ENCODE measurements at places on chromosomes 3 and 15.

DNA sequence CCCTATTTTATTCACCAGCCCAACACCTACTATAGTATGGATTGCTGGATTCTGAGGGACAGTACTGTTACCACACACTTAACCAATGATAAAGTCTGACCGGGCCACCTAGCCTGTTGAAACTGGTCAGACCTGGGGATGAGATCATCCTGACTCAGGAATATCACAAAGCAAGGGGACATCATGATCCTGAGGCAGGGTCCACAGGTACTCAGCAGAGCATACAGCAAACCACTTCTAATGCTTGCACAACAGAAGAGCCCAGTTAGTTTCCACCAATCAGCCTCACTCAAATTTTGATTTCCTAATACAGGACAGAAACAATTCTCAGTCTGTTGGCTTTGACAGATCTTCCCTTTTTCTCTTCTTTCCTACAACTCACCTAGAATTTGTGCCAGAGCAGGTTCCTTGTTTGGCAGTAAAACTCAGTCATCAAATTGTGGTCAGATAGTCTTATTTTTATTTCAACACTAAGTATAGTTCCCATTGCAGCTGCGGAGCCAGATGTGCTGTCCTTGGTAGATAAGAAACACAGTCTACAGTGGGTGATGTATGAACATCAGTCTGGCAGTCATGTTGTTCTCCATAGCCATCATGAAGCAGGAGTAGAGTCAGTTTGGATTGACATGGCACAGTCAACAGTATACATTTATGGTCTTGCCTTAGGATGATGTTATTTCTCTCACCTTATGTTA is 90.1 kb upstream of the PRR23C start:
- DNase-seq, result no peak

DNA sequence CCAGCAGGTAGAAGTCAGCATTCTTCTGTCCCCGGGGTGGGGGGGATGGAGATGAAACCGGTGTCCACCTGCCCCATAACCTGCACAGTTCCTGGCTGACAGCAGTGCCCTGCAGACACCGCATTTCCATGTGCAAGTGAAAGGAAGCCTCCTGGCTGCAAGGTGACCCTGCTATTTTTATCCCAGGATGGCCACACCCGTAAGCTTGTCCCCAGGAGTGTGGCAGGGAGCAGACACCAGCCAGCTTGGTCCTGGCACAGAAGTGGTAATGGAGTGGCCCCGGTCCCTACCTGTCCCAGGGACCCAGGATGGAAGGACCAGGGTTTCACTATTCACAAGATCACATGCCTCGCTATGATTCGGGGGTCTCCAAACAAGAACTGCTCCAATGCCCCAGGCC is 85.3 kb upstream of the RPL32 start:
- DNase-seq, result no peak

DNA sequence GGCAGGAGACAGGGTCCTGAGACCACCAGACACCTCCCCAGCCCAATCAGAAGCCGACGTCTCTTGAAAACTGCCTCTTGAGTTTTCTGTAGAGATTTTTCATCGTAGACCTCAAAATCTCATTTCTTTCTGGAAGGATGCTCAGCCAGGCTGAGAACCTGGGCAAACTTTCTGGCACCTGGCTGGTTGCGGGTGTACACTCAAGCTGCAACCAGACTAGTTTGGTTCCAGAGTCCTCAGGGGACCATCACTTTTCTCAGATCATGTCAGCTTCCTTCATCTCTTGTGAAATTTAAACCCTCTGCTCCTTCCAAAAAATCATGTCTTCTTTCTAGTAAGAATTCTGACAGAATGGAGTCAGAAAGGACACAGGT is 45.1 kb downstream of the CMTM7 start:
- no peak for DNase-seq

DNA sequence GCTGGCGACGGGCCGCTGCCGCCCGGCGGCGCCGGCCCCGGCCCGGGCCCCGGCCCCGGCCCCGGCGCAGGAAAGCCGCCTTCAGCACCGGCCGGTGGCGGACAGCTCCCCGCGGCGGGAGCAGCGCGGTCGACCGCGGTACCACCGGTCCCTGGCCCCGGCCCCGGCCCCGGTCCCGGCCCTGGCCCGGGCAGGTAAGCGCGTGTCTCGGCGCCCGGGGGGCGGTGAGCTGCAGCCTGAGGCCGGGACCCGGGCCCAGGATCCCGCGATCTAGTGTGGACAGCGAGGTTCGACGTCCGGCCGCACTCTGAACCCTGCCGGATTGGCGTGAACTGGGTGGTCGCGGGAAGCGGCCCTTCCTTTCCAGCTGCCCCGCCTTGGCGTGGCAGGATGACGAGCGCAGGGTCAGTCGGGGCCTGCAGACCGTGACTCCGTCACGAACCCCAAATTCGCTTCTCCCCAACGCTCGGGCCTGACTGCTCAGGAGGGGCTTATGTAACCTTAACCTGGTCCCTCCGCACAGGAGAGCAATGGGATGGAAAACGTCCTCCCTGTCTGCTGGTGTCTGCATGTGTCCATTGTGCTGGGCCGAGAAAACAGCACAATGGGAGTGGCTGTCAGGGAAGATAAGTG is 472 bp downstream of the BSN start:
- peak; percentile 8 for DNase-seq

- DNase-seq, result no peak
Observed at GRCh38 chr3:158107605-158108444, 1.6 kb upstream of the SHOX2 start.

DNA sequence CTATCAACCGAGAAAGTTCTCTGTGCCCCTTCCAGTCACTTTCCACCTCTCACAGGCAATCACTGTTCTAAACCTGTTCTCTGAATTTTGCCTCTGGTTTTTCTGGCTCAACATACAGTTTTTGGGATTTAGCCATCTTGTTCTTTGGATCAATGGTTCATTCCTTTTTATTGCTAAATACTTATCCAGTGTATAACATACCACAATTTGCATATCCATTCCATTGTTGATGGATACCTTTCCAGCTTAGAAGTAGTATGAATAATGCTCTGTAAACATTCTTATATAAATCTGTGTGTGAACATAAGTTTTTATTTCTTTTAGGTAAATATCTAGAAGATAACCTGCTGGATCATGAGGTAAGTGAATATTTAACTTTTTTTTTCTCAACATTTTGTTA is 87.8 kb upstream of the FNDC3B start:
- no peak for DNase-seq

DNA sequence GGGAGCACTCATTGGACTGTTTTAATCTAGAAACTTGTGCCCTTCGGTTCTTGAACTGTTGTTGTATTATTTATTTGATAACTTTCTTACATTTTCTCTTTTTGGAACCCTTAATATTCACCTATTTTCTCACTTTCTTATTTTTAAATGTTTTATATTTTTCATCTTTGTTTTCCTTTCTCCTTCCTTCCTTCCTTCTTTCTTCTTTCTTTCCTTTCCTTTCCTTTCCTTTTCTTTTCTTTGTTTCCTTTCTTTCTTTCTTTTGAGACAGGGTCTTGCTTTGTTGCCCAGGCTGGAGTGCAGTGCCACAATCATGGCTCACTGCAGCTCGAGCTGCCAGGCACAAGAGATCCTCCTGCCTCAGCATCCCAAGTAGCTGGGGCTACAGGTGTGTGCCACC is 108.5 kb downstream of the TBC1D2B start:
- no peak for DNase-seq

- no peak for DNase-seq
Observed at GRCh38 chr15:83769411-83769999, 115.6 kb downstream of the ADAMTSL3 start.

- DNase-seq, result no peak
Observed at GRCh38 chr15:33822479-33822878, 145.8 kb upstream of the CHRM5 start.

DNA sequence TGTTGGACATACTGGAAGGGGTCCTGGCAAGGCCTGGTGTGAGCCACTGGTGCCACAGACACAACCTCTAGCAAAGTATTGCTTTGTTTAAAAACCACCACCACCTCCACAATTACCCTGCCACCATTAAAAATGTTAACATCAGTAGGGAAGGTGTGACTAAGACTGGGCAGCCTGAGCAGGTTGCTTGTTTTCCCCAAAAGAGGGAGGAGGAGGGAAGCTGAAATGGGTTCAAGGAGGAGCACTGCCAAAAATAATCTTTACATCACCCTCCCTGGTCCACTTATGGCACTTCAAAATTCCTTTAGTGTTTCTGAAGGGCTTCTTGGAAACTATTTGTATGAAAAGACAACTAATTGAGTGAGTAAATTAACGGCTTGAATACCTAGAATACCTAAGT is 99.8 kb upstream of the FGF7 start:
- no peak for DNase-seq

DNA sequence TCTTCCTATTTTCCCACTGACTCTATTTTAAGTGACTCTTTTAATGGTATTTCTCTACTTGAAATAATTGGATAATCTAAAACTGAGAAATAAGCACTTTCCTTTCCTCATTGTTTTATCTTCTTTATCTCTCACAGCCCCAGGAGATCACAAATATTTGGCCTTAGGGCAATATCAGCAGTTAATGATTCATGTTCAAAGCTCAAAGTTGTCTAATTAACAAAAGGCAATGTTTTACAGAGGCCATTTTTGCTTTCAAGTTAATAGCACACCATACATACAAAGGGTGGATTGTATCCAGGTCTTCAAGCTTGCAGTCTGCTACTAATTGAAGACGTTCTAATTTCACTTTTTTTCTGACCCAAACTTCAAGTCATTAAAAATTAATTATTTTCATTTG is 120.1 kb downstream of the LRRN1 start:
- no peak for DNase-seq

- no peak for DNase-seq
Observed at GRCh38 chr3:72789786-72790185, 58.5 kb downstream of the SHQ1 start.

All from stimulated activated CD8-positive, alpha-beta memory T cell treated with anti-CD3 and anti-CD28 coated beads, Interleukin-15, amount 100 ng/mL, for 4 hours (primary cell).